ENCODE measurements at places on chromosomes 13 and 19.

- DNase-seq = no peak
Measured at GRCh38 chr13:51343475-51343874, 4.0 kb downstream of the SERPINE3 start.

DNA sequence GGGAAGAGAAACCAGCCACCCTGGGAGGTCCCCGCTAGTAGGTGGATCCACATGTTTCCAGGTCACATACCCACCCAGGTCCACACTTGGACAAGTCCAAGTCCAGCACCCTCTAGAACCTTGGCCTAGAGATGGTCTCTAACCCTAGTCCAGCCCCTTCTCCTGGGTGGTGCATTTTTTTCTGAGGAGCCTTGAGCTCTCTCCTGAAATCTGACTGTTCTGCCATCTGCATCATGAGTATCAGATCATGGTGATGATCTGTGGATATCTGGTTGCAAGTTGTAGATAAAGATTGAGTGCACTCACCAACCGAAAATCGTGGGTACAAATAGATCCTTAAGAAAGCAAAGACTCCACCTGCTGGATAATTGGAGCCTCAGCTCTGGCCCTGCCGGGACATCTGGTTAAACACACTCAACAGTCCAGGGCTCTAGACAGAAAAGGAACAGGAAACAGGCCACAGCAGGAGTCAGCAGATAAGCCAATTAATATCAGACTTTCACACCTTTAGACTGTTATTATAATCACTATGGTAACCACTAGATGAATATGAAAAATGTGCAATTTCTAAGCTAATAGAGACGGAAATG, 41.1 kb downstream of the GPR12 start:
- no peak for DNase-seq

DNA sequence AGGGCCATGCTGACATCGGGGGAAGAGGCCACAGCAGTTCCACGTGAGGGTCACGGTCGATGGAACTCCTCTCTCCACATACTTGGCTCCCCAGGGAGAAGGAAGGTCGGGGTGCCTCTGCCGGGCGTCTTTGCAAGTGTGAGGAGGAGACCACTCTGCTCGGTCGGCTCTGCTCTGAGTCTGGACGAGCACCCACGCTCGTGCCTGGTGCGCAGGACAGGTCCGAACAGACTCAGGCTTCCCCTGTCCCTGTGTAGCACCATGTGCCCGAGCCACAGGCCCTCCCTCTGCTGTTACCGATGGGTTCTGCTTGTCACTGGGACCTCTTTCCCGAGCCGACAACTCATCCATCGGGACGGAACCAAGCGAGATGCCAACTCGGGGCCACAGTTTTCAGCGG, 35.1 kb downstream of the TMEM255B start:
- no peak for DNase-seq

DNA sequence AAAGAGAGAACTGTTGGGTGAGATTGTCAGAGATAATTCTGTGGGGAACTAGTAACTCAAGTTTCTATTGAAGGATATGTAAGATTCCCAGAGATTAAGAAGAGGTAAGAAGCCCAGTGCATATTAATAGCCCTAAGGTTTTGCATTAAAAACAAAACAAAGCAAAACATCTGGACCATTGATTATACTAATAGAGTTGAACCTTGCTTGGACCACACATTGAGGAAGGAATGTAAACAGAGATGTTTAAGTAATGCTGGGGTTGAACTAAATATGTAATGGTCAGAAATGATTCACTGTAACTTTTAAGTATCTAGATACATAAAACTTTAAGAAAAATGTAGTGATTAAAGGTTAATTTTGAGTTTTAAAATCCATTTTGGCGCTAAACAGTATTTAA, 1770.0 kb downstream of the PCDH9 start:
- DNase-seq = no peak

- peak; percentile 20 for DNase-seq
Measured at GRCh38 chr19:37817180-37817981, 38.0 kb upstream of the ZNF573 start.

- no peak for DNase-seq
Measured at GRCh38 chr13:71879129-71879535, 12.1 kb upstream of the DACH1 start.

DNA sequence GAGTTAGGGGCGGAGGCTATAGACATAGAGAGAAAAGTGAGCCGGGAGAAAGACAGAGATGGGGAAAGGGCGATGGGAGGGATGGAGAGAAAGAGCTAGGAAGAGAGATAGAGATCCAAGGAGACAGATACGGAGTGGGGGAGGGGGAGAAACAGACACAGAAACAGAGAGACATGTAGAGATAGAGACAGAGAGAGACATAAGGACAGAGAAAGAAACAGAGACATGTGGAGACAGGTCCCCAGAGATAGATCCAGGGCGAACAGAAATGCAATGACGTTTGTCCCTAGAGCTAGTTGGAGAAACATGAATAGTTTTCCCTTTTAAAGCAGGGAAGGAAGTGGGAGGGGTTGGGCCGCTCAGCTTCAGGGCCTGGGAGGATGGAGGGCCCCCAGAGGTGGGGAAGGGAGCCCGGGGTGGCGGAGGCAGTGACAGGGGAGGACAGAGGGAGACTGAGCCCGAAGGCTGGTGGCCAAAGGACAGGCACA, 4.6 kb downstream of the PPP1R14A start:
- no peak for DNase-seq

DNA sequence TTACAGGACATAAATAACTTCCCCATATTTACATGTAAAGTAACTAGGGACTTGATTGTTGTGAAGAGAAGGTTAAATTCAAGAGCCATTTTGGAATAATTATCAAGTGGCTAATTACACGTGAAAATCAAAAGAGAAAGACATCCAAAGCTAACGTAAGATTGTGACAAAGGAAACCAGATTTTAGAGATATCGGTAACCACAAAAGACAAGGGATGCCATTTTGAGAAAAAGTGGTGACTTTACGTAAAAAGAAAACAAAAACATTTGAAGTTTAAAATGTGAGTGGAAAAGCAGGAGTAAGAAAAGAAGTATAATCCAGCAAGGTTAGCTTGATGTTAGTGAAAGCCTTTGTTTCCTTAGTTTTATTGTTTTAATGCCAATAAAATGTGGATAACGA, 10.9 kb upstream of the VWA8 start:
- no peak for DNase-seq

DNA sequence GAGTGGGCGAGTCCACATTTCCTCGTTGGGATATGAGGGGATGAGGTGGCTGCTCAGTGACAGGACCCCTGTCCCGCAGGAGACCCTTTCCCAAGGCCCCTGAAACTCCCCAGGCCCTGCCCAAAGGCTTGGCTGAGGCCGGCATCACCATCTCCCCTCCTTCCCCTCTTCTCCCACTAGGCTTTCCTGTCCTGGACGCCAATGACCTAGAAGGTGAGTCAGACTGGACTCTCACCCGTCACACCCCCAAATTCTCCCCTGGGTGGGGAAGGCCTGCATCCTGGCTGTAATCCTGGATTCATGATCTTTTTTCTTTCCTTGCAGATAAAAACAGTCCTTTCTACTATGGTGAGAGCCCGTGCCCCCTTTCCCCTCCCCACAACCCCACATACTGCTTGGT, 5.3 kb downstream of the FXYD3 start:
- no peak for DNase-seq

DNA sequence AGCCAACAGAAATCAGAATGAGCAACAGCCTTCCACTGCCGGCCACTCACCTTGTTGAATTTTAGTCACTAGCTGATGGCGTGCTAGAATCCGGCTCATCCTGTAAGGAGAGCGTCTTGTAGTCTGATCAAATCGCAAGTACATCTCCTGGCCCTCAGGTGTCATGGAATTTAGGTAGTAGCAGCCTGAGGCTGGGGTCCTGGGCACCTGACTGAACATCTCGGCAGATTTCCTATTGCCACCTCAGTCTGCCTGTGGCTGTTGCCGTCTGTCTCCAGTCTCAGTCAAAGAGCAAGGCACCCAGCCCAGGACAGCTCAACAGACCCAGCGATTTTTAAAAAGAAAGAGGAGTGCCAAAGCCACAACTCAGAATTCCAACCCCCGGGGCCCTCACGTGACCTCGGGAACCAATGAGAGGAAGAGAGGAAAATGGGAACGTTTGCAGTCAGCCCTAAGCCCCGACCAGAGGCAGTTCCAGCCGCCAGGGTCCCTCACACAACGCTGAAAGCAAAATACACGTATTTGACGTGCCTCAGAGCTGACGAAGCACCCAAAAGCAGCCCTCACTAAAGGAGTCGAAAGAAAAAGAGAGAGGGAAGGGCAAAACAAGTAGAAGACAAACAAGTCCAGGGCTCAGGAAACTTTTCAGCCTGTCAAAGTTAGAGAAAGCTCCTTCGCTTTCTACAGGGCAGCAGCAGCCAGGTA, at the start of gene STARD13:
Gene STARD13 (minus strand): TSS at position 336 of the 705 bp plus-strand sequence. CDS start 117 bp downstream, at position 219.
- no peak for DNase-seq

DNA sequence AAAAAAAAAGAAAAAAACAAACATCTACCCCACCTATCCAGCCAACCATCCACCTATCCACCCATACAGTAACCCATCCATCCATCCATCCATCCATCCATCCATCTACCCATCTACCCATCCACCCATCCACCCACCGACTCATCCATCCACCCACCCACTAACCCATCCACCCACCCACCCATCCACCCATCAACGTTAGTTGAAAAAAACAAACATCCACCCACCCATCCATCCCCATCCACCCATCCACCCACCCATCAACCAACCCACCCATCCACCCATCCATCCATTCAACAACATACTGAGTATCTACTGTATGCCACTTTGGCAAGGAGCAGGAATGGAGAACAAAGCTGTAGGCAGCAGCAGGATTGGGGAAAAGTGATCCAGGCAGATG, 6.1 kb upstream of the AP3D1 start:
- no peak for DNase-seq

DNA sequence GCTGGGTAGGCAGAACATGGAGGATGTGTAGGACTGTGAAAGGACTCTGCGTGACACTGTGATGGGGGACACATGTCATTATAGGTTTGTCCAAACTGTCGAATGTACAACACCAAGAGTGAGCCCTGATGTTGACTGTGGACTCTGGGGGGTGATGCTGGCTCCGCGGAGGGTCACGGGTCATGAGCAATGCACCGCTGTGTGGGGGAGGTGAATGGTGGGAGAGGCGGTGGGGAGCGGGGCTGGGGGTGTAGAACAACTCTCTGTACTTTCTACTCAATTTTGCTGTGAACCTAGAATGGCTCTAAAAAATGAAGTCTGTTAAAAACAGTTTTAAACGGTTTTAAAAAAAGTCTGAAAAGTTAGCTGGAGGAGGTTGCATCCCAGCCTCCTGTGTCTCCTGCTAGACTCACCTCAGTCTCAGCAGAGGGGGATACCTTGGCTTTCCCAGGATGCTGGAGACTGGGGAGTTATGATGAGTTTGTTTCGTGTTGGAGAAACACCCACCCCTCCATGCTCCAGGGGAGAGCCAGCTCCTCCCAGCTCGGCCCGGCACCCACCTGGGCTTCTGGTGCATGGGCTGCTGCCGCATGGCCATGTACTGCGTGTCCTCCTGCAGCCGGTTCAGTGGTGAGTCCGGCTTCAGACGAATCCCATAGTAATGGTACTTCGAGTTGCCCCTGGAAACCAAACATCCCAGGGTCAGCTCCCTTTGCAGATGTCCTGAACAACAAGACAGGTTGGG, 34.7 kb upstream of the RANBP3 start:
- no peak for DNase-seq

DNA sequence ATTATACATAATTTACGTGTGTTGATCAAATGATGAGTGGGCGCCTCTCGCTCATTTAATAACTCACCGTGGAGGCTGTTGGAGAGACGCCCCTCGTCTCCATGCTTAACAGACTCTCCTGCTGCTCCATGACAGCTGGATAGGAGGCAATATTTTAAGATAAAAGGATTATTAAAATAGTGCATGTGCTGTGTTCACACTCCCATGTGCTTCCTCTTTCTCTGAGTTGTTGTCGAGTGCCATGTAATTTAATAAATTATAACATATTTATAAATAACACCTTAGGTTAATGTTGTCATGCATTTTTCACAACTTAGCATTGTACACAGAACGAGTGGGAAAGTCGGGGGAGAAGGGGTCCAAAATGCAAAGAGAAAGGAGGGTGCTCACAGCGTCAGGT, 161.4 kb upstream of the TSHZ3 start:
- no peak for DNase-seq

- no peak for DNase-seq
Measured at GRCh38 chr13:93655154-93655553, 428.5 kb downstream of the GPC6 start.

DNA sequence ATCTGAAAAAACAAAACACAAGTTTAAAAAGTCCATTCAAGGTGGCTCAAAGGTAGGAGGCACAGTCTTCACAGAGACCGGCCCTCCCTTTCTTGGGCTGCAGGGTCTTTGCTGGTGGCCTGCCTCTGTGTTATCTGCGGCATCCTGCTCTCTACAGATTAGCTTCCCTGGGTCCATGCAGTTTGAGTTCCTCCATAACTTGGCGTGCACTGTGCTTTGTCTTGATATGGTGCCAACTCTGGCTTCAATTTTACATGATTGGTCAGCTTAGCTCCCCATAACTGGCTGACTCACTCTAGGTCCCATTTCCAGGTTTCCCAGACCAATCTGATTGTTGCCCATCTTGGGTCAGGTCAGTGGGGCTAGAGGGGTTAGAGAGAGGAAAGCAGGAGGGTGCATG, 41.8 kb downstream of the TPT1 start:
- no peak for DNase-seq

DNA sequence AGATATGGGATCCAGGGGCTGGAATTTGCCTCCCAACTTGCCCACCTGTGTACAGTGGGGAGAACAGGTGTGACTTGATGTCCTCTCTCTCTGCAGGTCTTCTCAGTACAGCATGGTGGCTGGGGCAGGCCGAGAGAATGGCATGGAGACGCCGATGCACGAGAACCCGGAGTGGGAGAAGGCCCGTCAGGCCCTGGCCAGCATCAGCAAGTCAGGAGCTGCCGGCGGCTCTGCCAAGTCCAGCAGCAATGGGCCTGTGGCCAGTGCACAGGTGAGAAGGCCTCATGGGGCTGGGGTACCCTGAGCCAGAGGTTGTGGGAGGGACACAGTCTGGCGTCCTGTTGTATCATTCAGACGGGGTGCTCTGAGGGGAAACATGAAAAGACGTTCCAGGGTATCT, 3.0 kb downstream of the LENG8 start:
- no peak for DNase-seq

DNA sequence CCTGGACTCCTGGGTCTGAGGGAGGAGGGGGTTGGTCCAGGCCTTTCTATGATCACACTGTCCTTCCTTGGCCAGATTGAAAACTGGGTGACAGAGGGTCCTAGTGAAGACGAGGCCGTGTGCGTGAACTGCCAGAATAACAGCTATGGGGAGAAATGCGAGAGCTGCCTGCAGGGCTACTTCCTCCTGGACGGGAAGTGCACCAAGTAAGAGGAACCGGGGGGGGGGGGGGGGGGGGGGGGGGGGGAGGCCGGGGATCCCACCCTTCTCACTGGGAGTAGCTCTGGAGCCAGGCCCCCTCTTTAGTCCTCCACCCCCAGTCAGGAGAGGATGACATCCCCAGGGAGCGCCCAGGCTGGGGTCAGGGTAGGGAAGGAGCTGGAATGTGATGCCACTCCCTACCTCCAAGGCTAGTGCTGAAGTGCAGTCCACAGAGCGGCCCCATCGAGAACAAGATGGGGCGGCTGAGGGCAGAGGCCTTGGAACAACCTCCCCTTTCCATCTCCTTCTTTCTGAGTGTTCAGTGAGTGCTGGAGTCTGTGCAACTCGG, 19.4 kb downstream of the CNFN start:
- no peak for DNase-seq

- DNase-seq = no peak
Measured at GRCh38 chr13:110881839-110882627, 32.8 kb downstream of the ANKRD10 start.

GRCh38 chr13:59770451-59770850, 393.3 kb downstream of the DIAPH3 start:
- no peak for DNase-seq

Measured in cerebellar nuclear complex (tissue), 1 donor.